ENCODE measurements at places on chromosomes 11 and 22. TPM values are rescaled to one million over a fixed set of nuclear protein-coding genes. Genes with fewer than 3 reads are reported as not detected.

DNA sequence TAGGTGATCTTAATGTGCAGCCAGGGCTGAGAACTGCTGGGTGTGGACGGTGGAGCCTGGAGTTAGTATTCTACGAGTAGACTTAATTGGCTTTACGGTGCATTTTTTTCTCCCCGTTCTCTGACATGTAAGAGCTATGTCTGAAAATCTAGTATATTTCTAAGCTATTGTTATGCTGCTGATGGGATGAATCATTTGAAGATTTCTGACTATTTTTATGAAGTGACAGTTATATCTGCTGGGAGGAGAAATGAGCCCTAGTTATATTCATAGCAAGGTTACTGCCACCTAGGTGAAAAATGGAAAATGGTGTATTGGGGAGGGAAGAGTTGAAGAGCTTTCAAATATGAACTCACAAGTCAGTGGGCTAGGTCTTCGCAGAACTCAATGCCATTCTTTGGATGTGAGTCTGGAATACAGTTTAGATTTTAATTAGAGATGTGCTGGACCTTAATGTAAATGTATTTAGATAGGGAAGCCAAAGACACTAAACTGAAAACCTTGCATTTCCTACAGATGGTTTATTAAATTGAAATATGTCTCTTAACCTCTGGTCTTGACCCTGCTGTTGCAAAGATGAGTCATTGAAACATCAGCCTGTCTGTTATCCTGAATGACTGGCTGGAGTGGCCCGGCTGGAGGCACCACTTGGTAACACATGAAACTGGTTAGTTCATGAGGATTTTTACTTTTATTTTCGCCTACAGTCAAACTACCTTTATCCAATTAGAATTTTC lies 293.7 kb downstream of the DDX10 start:
- no peaks in the 10 kb centered on the region for H3K27me3 ChIP-seq
- DNase-seq: peak; percentile 74
- no peaks in the 10 kb centered on the region for H3K36me3 ChIP-seq
- H3K27ac ChIP-seq: peak overlapping the region; percentile 16
- H3K4me3 ChIP-seq: no peak overlapping the region

GRCh38 chr22:38120359-38121110 lies 10.1 kb upstream of the BAIAP2L2 start:
- H3K4me3 ChIP-seq: no peak overlapping the region
- DNase-seq: no peak
- no peaks in the 10 kb centered on the region for H3K4me1 ChIP-seq
- H3K27ac ChIP-seq: no peak overlapping the region
- H3K36me3 ChIP-seq: no peaks in the 10 kb centered on the region

DNA sequence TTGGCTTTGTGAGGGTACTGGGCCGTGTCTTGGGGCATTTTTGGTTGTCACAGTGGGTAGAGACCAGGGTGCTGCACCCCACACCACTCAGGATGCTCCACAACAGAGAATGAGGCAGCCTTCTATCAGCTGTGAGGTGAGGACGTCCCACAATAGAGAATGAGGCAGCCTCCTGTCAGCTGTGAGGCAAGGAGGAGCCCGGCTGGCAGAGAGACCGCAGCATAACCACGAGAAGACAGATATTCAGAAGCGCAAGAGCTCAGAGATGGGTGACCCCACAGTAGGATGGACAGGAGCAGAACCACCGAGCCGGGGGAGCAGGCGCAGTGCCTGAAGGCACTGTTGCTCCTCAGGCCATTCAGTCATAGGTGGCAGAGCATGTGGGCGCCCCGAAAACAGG lies 47.6 kb downstream of the AP2A2 start:
- H3K4me1 ChIP-seq: no peaks in the 10 kb centered on the region
- peaks cover 25% of the 10 kb centered on the region for H3K36me3 ChIP-seq
- no peaks in the 10 kb centered on the region for H3K27me3 ChIP-seq
- no peak overlapping the region for H3K27ac ChIP-seq
- DNase-seq: no peak
- no peak overlapping the region for H3K4me3 ChIP-seq

GRCh38 chr22:17638182-17638431 lies 450 bp upstream of the BCL2L13 start:
- DNase-seq: no peak
- H3K36me3 ChIP-seq: no peaks in the 10 kb centered on the region

DNA sequence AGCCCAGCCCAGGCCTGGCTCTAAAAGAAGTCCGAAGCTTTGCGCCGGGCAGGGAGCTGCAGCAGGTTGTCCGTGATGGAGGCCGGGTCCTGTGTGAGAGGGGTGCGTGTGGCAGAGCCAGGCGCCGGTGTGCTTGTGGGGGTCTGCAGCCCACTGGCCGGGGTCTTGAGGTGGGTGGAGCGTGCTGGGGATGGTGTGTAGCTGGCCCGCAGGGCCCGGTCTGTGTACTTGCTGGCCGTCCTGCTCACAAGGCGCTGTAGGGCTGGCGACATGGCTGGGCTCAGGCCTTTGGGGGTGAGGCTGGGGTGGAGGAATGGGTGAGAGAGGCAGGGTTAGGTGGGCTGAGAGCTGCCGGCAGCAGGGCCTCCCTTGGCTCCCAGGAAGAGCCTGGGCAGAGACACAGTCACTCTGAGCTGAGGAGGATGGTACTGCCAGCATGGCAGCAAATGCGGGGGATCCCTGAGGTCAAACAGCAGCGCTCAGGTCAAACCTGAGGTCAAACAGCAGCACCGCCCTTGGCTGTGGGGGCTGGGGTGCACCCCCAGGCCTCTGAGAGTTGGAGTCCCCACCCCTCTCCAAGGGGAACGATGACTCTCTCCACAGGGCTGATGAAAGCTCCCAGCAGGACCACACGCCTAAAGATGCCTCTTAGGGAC lies 3.2 kb downstream of the TSSK2 start:
- DNase-seq: no peak
- no peak overlapping the region for H3K4me3 ChIP-seq
- no peaks in the 10 kb centered on the region for H3K27me3 ChIP-seq
- H3K36me3 ChIP-seq: peaks cover 18% of the 10 kb centered on the region
- no peak overlapping the region for H3K27ac ChIP-seq

DNA sequence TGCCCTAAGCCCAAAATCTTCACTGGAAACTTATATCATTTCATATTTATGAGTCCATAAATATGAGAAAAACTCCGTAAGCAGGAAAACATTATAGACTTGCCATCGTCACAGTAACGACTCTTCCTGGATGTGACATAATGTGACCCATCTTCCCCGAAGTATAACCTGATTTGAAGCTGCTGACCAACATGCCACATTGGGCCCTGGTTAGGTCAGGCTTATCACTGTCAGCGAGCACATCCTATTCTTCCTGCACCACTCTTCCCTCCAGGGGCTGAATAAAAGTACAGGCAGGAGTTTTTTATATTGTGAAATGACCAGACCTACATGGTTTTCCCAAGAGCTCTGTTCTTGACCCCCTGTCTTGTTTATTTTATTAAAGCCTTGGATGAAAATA lies 12.1 kb upstream of the BLID start:
- H3K27me3 ChIP-seq: no peaks in the 10 kb centered on the region
- no peak for DNase-seq
- H3K4me1 ChIP-seq: peaks cover 17% of the 10 kb centered on the region
- H3K27ac ChIP-seq: no peak overlapping the region
- no peak overlapping the region for H3K4me3 ChIP-seq

- no peak overlapping the region for H3K4me3 ChIP-seq
- no peak for DNase-seq
- H3K36me3 ChIP-seq: no peaks in the 10 kb centered on the region
- no peak overlapping the region for H3K27ac ChIP-seq
- H3K27me3 ChIP-seq: peaks cover 6% of the 10 kb centered on the region
Observed at GRCh38 chr11:119856681-119857485, 127.9 kb upstream of the NECTIN1 start.

DNA sequence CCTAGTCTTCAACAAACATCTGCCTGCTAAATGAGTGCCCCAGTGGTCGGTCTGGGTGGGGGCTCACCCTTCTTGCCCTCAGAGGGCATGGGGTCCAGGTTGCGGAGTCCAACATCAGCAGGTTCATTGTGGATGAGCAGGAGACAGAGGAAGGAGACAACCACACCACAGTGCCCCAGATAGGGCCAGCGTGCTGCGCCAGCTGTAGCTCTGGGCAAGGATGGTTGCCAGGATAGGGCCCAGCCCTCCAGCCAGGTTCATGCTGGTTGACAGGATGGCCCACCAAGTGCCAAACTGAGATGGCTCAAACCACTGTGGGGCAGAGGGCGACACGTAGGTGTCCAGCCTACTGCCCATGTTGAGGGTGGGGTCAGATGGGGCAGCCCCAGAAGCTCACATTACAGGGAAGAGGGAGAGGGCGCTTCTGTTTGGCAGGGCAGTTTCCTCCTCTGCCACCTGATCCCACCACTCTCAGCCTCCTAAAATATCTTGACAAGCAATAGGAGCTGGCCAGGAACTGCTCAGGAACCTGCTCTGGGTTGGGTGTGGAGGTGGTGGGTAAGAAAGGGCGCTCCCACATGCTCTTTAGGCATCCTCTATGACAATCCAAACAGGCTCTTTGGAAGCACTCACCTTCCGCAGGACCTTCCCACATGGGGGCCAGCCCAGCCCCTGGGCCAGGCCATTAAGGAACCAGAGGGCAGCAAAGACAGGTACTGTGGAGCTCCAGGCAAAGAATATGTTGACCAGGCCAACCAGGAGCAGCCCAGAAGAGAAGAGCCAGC lies 2.9 kb downstream of the SLC37A4 start:
- H3K36me3 ChIP-seq: peaks cover 14% of the 10 kb centered on the region
- H3K27me3 ChIP-seq: no peaks in the 10 kb centered on the region
- no peak overlapping the region for H3K27ac ChIP-seq
- no peak for DNase-seq
- no peaks in the 10 kb centered on the region for H3K4me1 ChIP-seq

- H3K36me3 ChIP-seq: no peaks in the 10 kb centered on the region
- H3K27me3 ChIP-seq: no peaks in the 10 kb centered on the region
- no peak overlapping the region for H3K4me3 ChIP-seq
- no peak overlapping the region for H3K27ac ChIP-seq
- no peak for DNase-seq
Observed at GRCh38 chr11:17376493-17376892, 12.0 kb downstream of the KCNJ11 start.

DNA sequence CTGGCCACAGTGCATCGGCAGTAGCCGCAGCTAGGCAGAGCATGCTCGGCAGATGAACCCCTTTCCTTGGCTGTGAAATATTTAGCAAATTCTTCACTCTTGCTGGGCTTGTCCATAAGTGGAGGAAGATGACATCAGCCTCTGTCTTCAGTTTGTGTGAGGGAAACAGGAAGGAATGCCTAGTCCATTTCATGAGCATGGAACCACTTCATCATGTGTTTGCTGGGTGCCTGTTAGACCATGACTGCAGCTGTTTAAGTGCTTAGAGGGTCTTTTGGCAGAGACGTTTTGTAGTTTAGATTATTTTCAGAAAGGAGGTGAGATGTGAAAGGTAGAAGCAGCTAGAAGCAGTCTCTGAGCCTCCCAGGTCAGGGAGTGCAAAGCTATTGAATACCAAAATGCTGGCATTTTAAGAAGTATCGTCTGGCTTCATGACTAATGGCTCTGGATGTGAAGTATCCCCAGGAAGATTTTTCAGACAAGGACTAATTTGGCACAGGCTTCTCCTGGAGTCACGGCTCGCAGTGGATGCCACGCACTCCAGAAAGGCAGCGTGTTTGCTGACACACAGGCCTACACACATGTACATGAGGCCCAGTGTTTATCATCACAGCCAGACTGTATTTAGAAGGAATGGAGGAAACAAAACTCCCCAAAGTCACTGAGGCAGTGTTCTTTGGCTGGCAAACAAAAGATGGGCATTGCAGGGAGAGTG lies 43.1 kb upstream of the GRAMD1B start:
- no peak for DNase-seq
- H3K27ac ChIP-seq: no peak overlapping the region
- H3K36me3 ChIP-seq: no peaks in the 10 kb centered on the region
- no peak overlapping the region for H3K4me3 ChIP-seq
- H3K4me1 ChIP-seq: no peaks in the 10 kb centered on the region

DNA sequence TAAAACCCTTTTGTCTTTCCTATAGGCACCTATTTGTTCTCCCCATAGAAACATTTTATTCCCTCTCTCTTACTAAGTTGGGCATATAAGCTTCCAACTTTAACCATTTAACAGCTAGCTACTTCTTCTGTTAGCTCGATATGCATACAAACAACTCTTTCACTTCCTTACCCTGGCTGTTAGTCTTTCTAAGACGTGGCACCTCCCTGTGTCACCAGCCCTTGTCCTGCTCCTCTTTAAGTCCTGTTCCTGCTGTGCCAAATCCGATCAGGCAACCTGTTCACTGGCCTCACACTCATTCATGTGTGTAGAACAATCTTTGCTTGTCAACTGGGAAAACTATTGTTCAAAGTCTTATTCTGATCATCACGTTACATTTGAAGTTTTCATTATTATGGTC lies 1376.1 kb upstream of the TENM4 start:
- no peak overlapping the region for H3K4me3 ChIP-seq
- no peak overlapping the region for H3K27ac ChIP-seq
- no peaks in the 10 kb centered on the region for H3K4me1 ChIP-seq

GRCh38 chr11:68314203-68315170 lies 2.1 kb downstream of the LRP5 start:
- DNase-seq: peak; percentile 73
- no peaks in the 10 kb centered on the region for H3K36me3 ChIP-seq
- peak overlapping the region; percentile 62 for H3K4me3 ChIP-seq
- peaks cover 2% of the 10 kb centered on the region for H3K4me1 ChIP-seq
- no peaks in the 10 kb centered on the region for H3K27me3 ChIP-seq
- H3K27ac ChIP-seq: peak overlapping the region; percentile 19

DNA sequence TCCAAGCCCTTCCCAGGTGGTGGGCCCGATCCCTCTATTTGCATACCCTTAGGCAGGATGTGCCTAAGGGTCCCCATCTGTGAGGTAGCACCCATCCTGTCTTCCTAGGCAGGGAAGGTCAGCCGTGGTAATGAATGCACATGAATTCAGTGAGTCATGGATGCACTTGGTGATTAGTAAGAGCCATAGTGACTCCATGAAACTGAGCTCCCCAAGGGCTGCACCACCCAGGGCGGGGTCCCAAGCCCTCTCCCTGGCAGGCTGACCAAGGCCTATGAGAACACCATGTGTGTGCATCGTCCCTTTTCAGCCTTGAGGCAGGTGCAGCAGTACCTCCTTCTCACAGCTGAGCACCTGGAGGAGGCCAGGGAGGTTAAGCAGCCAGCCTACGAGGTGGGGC lies 15.6 kb upstream of the SUSD2 start:
- no peak overlapping the region for H3K27ac ChIP-seq
- no peaks in the 10 kb centered on the region for H3K27me3 ChIP-seq
- H3K4me3 ChIP-seq: no peak overlapping the region

GRCh38 chr11:83723999-83724398 lies 437.8 kb upstream of the CCDC90B start:
- DNase-seq: peak; percentile 50
- H3K36me3 ChIP-seq: no peaks in the 10 kb centered on the region
- H3K27me3 ChIP-seq: peaks cover 2% of the 10 kb centered on the region

GRCh38 chr11:32333320-32333991 lies 101.9 kb downstream of the WT1 start:
- no peaks in the 10 kb centered on the region for H3K27me3 ChIP-seq
- H3K27ac ChIP-seq: no peak overlapping the region
- H3K4me3 ChIP-seq: peak overlapping the region; percentile 51
- H3K36me3 ChIP-seq: no peaks in the 10 kb centered on the region
- peak; percentile 68 for DNase-seq
- H3K4me1 ChIP-seq: no peaks in the 10 kb centered on the region

The OR51F2 gene
- not detected for total RNA-seq

The ZNHIT2 gene
- 13.2 TPM for total RNA-seq

The MMP11 gene
- total RNA-seq: 8.8 TPM

The DBX1 gene
- not detected for total RNA-seq

The TUBA8 gene
- 0.51 TPM for total RNA-seq

The CD6 gene
- not detected for total RNA-seq

The DCDC1 gene
- total RNA-seq: 0.17 TPM

The PATE2 gene
- not detected for total RNA-seq

Data from fibroblast of lung (primary cell).